Endothelial cell (in vitro differentiated cells): ENCODE measurements at places on chromosomes 11 and 22. TPM values are rescaled to one million over a fixed set of nuclear protein-coding genes. Genes with fewer than 3 reads are reported as not detected.

GRCh38 chr11:83159902-83160865, 3.3 kb downstream of the PCF11 start:
- DNase-seq: no peak

DNA sequence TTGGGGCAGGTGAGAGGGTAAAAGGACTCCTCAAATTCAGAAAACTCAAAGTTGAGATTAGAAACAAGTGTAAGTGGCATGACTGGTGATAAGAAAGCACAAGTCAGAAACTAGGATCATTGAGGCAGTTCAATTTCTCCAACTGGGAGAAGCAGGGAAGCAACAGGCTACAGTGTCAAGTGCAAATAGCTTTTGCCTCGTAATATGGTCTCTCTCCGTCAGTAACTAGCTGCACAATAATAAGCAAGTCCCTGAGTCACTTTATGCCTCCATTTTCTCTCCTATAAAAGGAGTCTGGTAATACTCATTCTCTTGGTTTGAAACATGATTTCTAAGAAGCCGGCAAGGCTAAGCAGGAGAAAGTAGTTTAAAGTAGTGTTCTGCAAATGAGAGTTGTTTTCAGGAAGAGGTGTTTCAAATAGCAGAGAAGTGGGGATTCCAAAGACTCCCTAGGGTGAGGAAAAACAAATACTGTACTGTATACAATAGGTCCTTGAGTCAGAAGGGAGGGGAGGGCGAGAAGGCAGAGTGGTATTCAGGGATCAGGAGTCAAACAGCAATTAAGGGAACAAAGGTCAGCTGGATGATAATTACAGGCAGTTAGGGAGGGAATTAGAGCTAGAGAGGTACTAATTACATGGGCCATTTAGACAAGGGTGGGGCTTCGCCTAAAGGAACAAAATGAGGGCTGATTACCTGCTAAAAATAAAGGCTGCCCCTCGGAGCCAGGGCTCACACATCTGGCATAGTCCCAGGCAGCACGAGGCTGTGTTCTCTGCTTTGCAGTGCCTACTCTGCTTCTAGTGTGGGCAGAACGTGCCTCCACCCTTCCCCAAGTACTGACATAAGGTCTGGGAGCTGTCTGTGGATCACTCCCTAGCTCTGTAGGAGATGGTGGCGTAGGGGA, 96.0 kb upstream of the BDNF start:
- no peak for DNase-seq

GRCh38 chr11:44870615-44871176, 80.0 kb downstream of the TP53I11 start:
- no peak for DNase-seq

DNA sequence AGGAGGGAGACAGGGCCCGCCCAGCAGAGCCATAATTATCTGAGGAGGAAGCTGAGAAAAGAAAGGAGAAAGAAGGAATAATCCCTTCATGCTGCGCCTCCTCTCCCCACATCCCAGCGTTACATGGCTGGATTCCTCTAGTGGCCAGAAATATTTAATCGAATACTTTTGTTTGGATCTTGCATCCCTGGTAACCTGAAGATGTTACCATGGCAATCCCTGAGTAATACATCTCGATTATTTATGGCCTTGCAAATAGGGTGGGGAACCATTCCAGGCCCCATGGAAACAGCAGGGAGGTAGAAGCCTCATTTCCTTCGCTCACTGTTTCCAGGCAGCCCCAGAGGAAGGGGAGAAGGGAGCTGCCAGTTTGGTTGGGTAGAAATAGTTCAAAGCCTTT, 357.7 kb downstream of the BUD13 start:
- DNase-seq: no peak

DNA sequence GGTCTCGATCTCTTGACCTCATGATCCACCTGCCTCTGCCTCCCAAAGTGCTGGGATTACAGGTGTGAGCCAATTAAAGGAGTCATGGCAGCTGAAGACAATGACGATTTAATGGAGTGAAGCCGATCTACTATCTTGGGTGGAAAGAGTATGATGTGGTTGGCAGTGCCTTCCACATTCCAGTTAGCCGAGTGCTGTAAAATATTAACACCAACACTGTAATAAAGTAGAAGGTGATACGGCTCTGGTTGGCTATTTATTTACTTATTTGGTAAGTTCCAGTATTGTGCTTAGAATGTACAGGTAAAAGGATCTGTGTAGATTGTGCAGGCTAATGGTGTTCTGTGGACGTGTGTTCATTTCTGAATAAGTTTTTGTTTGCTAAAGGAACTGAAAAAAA, 149.6 kb upstream of the MTMR2 start:
- DNase-seq: no peak

DNA sequence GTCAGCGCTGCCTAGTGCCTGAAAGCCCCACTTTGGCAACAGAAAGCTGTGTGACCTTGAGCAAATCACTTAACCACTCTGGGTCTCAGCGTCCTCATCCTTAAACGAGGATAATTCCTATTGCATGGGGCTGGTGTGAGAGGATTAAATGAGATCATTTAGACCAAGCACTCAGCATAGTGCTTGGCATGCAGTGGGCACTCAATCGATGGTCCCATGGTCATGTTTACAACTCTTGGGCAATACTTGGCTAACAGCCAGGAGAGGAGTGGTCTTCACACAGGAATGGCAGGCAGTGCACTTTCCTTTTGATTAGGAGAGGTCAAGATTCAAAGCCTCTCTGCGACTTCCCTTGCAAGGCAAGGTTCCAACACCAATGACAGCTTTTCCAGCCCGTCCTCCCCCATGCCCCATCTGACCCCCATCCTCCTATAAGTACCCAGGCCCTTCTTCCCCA, 14.1 kb downstream of the TNKS1BP1 start:
- DNase-seq: no peak

DNA sequence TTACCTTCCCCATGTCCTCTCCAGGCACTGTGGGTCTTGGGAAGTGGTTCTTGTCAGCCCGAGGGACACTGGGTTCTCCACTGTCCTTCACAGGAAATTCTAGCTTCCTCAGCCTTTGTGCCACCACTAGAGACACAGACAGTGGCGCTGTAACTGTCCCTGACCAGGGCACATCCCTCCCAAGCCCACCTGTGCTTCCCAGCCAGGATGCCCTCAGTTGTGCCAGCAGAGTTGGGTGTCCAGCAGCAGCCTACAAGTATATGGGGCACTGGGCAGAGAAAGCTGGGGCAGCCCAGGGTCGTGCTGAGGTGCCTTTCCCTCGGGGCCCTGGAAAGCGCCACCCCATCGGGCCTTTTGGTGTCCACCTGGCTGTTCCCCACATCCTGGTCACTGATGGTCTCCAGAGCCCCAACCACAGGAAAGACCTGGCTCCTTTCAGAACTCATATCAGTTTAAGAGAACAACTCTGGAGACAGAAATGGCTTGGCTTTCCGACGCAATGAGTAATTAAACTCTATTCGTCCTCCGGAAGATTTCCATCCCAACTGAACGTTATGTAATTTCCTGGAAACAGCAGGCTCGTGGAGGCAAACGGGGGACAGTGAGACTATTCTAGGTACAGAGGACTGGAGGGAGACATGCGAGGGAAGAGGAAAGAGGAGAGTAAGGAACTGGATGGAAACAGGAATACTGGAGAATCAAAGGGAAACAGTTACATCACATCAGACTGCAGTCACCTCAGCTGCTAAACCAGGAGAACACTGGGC, 28.6 kb downstream of the PPP2R1B start:
- no peak for DNase-seq

GRCh38 chr11:133934599-133935550, 21.9 kb downstream of the IGSF9B start:
- DNase-seq: no peak

GRCh38 chr11:75188671-75189070, 37.8 kb downstream of the SLCO2B1 start:
- DNase-seq: no peak

- no peak for DNase-seq
Observed at GRCh38 chr22:42548597-42549330, 5.0 kb upstream of the SERHL2 start.

- DNase-seq: no peak
Observed at GRCh38 chr11:74268456-74268855, 43.0 kb downstream of the P4HA3 start.

DNA sequence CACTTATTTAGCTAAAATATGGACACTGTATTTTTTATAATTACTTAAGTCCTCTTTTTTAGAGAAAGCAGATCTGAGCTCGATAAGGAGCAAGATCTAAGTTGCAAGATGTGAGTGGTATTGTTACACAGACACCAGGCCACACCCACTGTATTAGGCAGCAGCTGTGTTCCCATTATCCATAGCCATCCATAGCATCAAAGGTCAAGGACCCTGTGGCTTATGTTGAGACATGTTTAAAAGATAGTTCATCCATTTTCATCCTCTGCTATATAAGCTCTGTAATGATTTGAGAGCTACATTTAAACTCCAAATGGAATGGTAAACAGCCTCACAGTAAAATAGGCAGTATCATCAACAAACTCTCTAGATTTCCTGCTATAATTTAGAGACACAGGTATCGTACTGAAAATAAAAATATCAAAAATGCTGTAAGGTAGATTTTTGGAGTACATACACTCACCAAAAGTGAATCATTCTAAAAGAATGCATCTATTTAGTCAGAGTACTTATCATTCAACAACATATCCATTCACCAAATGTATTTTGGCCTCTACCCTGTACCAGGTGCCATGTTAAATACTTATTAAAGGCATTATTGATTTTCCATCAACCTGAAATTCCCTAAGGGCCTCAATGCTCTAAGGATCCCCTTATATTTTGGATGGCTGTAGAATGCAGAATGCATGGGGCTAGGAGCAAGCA, 574.0 kb downstream of the LRRC4C start:
- no peak for DNase-seq

- no peak for DNase-seq
Observed at GRCh38 chr11:61340979-61341378, 8.0 kb downstream of the TKFC start.

GRCh38 chr11:34840736-34841386, 75.3 kb downstream of the APIP start:
- no peak for DNase-seq

The TRPC6 gene
- 0.51 TPM for total RNA-seq

The SPDYC gene
- total RNA-seq: not detected

The BBOX1 gene
- not detected for total RNA-seq
